ENCODE measurements at places on chromosomes 2 and 18.

- no peaks in the 10 kb centered on the region for H3K27me3 ChIP-seq
- no peak overlapping the region for H3K27ac ChIP-seq
- H3K4me3 ChIP-seq = no peak overlapping the region
- H3K4me1 ChIP-seq = no peaks in the 10 kb centered on the region
- H3K36me3 ChIP-seq = no peaks in the 10 kb centered on the region
Observed at GRCh38 chr2:3689998-3690748, 13.2 kb upstream of the DCDC2C start.

GRCh38 chr2:199480966-199481365 is 23.2 kb upstream of the SATB2 start:
- no peak overlapping the region for H3K27ac ChIP-seq
- H3K27me3 ChIP-seq = peaks cover 3% of the 10 kb centered on the region
- DNase-seq = no peak

DNA sequence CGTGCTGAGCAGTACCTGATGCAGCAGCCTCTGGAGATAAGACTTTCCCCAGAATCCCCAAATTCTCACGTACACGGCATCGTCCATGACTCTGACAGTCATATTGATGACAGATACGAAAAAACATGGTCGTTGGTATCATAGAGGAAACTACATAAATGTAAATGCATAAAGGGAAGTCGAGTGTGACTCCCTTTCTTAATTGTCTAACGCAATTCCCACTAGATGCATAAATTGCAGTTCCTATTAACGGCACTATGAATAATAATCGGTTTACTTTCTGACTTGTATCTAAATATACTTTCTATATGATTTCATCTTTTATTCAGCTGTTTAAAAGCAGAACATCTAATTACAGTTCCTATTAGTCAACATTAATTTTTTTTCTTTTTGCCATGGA is 322.6 kb upstream of the REV1 start:
- no peak for DNase-seq
- H3K4me1 ChIP-seq = no peaks in the 10 kb centered on the region
- H3K27ac ChIP-seq = no peak overlapping the region
- no peaks in the 10 kb centered on the region for H3K36me3 ChIP-seq
- H3K27me3 ChIP-seq = no peaks in the 10 kb centered on the region

GRCh38 chr2:196980473-196980872 is 54.0 kb upstream of the PGAP1 start:
- H3K27me3 ChIP-seq = no peaks in the 10 kb centered on the region
- H3K4me1 ChIP-seq = no peaks in the 10 kb centered on the region
- H3K27ac ChIP-seq = no peak overlapping the region
- no peak for DNase-seq
- no peaks in the 10 kb centered on the region for H3K36me3 ChIP-seq

DNA sequence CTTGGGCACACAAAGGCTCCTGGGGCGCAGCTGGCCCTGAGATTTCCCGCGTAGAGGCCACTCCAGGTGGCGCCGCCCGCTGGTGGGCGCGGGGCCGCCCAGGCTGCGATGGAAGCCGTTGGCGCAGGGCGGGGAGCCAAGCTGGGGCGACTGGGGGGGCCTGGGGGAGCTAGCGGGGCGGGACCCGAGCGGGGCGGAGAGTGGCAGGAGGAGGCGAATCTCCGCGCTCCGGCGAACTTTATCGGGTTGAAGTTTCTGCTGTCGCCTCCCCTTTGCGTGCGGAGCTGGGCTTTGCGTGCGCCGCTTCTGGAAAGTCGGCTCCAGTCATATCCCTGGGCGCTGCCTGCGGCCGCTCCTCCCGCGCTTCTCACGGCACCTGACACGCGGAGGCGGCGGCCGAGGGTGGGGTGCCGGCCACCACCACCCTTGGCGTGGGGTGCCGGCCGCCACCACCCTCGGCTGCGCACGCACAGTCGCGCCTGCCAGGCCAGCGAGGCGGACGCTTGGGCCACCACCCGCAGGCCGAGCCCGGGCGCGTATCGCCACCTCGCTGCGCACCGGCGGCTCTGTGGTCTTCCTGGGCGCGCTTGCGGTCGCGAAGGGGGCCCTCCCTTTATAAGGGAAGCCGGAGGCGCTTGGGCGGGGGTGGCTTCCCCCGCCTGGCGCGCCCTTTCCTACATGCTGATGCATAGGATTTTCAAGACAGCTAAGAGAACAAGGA is 919 bp upstream of the CYP1B1 start:
- H3K36me3 ChIP-seq = no peaks in the 10 kb centered on the region
- no peak overlapping the region for H3K27ac ChIP-seq
- no peaks in the 10 kb centered on the region for H3K27me3 ChIP-seq
- no peak for DNase-seq
- no peak overlapping the region for H3K4me3 ChIP-seq
- H3K4me1 ChIP-seq = no peaks in the 10 kb centered on the region

GRCh38 chr2:29834036-29834540 is 87.3 kb downstream of the ALK start:
- H3K4me1 ChIP-seq = no peaks in the 10 kb centered on the region
- H3K27ac ChIP-seq = no peak overlapping the region
- no peaks in the 10 kb centered on the region for H3K27me3 ChIP-seq
- no peak for DNase-seq

GRCh38 chr18:1998121-1998520 is 573.2 kb downstream of the METTL4 start:
- H3K4me3 ChIP-seq = no peak overlapping the region
- no peaks in the 10 kb centered on the region for H3K36me3 ChIP-seq
- H3K4me1 ChIP-seq = no peaks in the 10 kb centered on the region
- DNase-seq = no peak

GRCh38 chr2:1692342-1692741 is 52.0 kb downstream of the PXDN start:
- no peaks in the 10 kb centered on the region for H3K4me1 ChIP-seq
- no peak overlapping the region for H3K27ac ChIP-seq
- no peak for DNase-seq
- no peak overlapping the region for H3K4me3 ChIP-seq

- H3K4me1 ChIP-seq = no peaks in the 10 kb centered on the region
- DNase-seq = no peak
- H3K36me3 ChIP-seq = no peaks in the 10 kb centered on the region
Observed at GRCh38 chr2:184449760-184450159, 148.6 kb upstream of the ZNF804A start.

- H3K27me3 ChIP-seq = no peaks in the 10 kb centered on the region
- H3K36me3 ChIP-seq = 0 out of 2 replicates have a peak, but pooled peaks cover 4% of the 10 kb centered on the region
- peaks cover 3% of the 10 kb centered on the region for H3K4me1 ChIP-seq
- no peak for DNase-seq
Observed at GRCh38 chr2:181174611-181175580, 194.5 kb downstream of the UBE2E3 start.

DNA sequence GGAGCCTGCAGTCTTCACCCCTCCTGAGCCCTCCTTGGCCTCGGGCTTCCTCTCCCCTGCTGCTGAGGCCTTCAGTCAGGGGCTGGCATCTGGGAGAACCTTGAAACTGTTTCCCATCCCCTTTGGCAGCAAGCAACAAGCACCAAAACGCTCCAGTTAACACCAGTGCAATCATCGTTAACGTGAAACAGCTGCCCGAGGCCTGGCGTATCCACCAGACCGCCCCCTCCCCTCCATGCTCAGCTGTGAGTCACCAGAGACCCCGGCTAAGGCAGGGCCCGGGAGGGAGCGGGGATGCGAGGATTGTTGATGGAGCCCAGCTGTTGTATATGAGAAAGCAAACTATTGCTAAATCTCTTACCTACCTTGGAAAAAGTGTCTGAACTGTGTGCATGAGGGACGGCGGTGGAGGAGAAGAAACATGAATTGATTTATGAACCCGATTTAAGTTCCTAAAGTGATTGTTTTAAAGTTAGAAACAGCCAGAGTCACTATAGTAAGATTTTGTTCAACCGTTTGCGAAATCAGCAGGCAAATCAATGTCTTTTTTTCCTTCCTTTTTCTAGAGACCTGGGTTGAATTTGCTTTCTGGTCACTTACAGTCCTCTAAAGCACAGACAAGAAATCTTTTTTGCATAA is 5.2 kb downstream of the ZFP36L2 start:
- H3K4me3 ChIP-seq = peak overlapping the region; percentile 79
- H3K27me3 ChIP-seq = no peaks in the 10 kb centered on the region
- peak overlapping the region; percentile 99 for H3K27ac ChIP-seq
- peak; percentile 85 for DNase-seq
- H3K36me3 ChIP-seq = peaks cover 56% of the 10 kb centered on the region

GRCh38 chr2:172293952-172294351 is 133.4 kb upstream of the ITGA6 start:
- H3K4me3 ChIP-seq = no peak overlapping the region
- no peaks in the 10 kb centered on the region for H3K4me1 ChIP-seq
- no peak overlapping the region for H3K27ac ChIP-seq
- H3K36me3 ChIP-seq = no peaks in the 10 kb centered on the region

DNA sequence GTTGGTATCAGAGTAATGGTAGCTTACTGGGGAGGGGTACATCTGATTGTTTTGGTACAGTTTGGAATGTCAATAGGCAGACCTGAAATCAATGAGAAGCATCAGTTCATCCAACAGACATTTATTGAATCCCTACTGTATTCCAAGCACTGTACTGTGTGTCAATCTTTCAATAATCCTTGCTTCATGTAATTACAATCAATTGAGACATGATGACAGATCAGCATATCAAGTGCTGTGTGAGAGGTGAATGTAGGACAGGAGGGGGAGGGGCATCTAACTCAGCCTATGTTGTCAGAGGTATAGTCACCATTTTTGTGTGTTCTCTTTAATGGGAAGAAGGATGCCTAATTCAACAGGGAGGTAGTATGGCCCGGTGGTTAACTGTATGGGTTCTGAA is 146.9 kb downstream of the SLC4A10 start:
- H3K4me1 ChIP-seq = no peaks in the 10 kb centered on the region
- H3K27me3 ChIP-seq = no peaks in the 10 kb centered on the region
- H3K27ac ChIP-seq = no peak overlapping the region
- DNase-seq = no peak
- no peaks in the 10 kb centered on the region for H3K36me3 ChIP-seq
- H3K4me3 ChIP-seq = no peak overlapping the region

DNA sequence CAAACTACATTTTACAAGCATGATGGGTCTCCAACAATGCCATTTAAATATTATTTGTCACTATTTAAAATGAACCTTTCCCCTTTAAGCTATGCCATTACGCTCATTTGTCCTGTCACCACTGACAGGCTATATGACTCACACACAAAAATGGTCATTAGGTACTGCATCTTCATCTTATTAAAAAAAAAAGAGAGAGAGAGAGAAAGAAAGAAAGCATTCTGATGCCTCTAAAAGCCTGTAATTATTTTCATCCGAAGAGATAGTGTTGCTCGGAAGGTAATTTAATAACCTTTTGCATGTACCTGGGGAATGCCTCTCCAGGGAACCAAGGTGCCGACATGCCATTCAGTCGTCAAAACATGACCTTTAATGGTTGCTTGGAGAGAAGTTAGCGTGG is 226.7 kb downstream of the ARHGAP15 start:
- peaks cover 12% of the 10 kb centered on the region for H3K36me3 ChIP-seq
- no peak overlapping the region for H3K4me3 ChIP-seq
- no peaks in the 10 kb centered on the region for H3K27me3 ChIP-seq
- DNase-seq = no peak
- no peak overlapping the region for H3K27ac ChIP-seq

DNA sequence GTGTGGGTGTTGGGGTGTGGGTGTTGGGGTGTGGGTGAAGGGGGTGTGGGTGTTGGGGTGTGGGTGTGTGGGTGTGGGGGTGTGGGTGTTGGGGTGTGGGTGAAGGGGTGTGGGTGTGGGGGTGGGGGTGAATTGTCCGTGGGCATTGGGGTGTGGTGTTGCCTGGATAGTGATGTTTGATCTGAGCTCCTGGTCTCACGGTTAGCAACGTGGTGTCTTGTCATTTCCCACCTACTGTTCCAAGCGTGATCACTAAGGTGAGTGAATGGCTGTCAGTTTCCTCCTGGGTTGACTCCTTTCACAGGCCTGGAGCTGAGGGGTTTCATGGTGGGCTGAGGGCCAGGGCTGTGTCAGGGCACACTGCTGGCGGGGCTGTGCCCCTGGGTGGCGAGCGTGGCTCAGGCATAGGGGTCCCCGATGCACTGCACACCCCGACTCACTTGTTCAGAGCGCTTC is 27.2 kb downstream of the RTP5 start:
- H3K36me3 ChIP-seq = peaks cover 16% of the 10 kb centered on the region
- no peak overlapping the region for H3K27ac ChIP-seq
- no peaks in the 10 kb centered on the region for H3K4me1 ChIP-seq
- no peak for DNase-seq
- H3K4me3 ChIP-seq = no peak overlapping the region
- H3K27me3 ChIP-seq = no peaks in the 10 kb centered on the region

GRCh38 chr18:49111191-49111988 is 160.6 kb upstream of the SMAD7 start:
- H3K36me3 ChIP-seq = peaks cover 23% of the 10 kb centered on the region
- no peaks in the 10 kb centered on the region for H3K27me3 ChIP-seq
- H3K4me3 ChIP-seq = no peak overlapping the region
- no peaks in the 10 kb centered on the region for H3K4me1 ChIP-seq

GRCh38 chr2:239241431-239241960 is 159.3 kb downstream of the HDAC4 start:
- peaks cover 75% of the 10 kb centered on the region for H3K36me3 ChIP-seq
- no peak overlapping the region for H3K4me3 ChIP-seq
- peaks cover 47% of the 10 kb centered on the region for H3K4me1 ChIP-seq
- no peaks in the 10 kb centered on the region for H3K27me3 ChIP-seq

DNA sequence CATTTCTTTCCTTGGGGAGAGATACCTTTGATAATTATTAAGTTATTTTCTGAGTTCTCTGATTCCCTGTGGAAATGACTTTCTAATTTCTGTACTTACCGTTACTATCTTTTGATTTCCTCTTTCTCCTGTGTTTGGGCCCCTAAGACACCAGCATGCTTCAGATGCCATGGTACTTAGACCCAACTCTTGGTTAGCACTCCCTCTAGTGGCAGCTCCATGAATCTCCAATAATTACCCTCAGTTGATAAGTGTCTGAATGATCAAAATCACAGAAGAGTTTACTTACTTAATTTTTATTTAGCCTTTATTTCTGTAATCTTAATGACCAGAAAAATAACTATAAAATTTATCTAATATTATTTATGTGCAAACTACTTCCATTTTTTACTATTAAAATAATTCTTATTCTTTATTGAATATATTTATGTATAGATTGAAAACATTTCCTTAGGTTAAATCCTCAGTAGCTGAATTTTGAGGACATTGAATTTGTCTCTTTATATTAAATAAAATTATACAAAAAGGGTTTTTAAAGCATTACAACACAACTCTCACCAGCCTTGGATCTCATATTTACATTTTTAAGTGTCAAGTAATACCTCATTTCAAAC is 300.4 kb downstream of the KCNS3 start:
- no peak overlapping the region for H3K27ac ChIP-seq
- DNase-seq = peak; percentile 47
- no peaks in the 10 kb centered on the region for H3K27me3 ChIP-seq
- H3K36me3 ChIP-seq = no peaks in the 10 kb centered on the region
- H3K4me3 ChIP-seq = no peak overlapping the region

GRCh38 chr2:237478979-237479378 is 8.1 kb upstream of the MLPH start:
- no peak overlapping the region for H3K27ac ChIP-seq
- no peak overlapping the region for H3K4me3 ChIP-seq
- no peak for DNase-seq
- H3K4me1 ChIP-seq = peaks cover 21% of the 10 kb centered on the region
